A549 (cell line): ENCODE measurements at places on chromosomes 6 and 20. TPM values are rescaled to one million over a fixed set of nuclear protein-coding genes. Genes with fewer than 3 reads are reported as not detected.

DNA sequence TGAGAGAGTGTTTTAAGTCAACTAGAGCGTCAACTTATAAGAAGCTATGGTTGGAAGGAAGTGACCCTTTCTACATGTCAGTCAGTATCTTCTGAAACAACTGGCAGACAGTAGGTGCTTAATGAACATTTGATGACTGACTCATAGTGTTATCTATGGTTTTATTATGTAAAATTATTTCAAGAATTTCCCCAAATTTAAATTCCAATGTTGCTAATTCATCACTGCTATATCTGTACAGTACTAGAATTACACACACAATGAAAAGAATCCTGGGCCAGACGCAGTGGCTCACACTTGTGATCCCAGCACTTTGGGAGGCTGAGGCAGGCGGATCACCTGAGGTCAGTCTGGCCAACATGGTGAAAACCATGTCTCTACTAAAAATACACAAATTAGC is 721.4 kb upstream of the FLRT3 start:
- DNase-seq: no peak

GRCh38 chr6:168031411-168031971 is 34.0 kb downstream of the KIF25 start:
- DNase-seq: no peak

- DNase-seq: no peak
These were observed 3.7 kb upstream of the ARID1B start for GRCh38 chr6:156773476-156773875.

DNA sequence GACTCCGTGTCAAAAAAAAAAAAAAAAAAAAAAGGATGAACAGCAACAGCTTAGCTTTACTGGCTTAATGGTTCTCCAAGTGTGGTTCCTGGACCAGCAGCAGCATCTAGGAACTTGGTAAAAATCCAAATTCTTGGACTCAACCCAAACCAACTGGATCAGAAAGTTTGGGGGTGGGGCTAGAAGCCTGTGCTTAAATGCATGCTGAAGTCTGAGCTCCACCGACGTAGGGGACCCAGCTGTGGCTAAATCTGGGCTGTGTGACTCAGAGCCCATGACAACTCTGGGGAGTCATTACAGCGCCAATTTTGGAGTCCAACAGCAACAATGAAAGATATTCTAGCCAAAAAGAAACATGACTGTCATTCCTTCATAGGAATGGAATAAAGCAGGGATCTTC is 13.6 kb upstream of the CHD6 start:
- DNase-seq: no peak

DNA sequence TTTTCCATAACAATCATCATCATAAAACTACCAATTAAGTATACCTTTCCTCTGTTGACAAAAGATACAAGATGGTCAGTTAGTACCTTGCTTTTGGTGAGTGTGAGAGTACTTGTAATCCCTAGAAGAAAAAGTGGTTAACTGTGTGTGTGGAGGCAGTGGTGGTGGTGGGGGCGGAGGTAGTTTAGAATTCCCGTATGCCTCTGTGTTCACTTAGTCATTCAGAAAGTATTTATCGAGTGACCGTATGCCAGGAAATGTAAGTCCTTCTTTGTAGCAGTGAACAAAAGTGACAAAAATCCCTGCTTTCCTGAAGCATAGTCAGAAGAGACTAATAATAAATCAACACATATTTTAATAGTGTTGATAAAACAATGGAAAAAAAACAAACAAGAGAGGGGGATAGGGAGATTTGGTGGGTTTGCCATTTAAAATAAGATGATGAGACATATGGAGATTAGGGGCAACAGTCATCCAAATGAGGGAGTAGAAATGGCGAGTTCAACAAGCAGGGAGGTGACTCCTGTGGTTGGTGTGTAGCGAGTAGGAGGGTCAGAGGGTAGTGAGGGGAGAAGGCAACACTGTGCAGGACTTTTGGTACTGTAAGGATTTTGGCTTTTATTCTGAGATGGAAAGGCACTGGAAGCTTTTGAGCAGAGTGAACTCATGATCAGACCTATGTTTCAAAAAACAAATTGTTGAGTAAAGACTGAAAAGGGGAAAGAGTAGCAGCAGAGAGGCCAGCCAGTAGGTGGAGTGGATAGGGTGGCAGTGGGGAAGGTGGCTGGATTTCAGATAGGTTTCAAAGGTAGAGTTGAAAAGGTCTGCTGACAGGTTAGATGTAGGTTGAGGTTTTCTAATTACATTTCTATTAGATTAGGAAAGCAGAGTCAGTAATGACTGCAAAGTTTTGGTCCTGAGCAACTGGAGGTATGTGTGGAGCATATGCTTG is 40.3 kb upstream of the SIM1 start:
- DNase-seq: peak; percentile 20

DNA sequence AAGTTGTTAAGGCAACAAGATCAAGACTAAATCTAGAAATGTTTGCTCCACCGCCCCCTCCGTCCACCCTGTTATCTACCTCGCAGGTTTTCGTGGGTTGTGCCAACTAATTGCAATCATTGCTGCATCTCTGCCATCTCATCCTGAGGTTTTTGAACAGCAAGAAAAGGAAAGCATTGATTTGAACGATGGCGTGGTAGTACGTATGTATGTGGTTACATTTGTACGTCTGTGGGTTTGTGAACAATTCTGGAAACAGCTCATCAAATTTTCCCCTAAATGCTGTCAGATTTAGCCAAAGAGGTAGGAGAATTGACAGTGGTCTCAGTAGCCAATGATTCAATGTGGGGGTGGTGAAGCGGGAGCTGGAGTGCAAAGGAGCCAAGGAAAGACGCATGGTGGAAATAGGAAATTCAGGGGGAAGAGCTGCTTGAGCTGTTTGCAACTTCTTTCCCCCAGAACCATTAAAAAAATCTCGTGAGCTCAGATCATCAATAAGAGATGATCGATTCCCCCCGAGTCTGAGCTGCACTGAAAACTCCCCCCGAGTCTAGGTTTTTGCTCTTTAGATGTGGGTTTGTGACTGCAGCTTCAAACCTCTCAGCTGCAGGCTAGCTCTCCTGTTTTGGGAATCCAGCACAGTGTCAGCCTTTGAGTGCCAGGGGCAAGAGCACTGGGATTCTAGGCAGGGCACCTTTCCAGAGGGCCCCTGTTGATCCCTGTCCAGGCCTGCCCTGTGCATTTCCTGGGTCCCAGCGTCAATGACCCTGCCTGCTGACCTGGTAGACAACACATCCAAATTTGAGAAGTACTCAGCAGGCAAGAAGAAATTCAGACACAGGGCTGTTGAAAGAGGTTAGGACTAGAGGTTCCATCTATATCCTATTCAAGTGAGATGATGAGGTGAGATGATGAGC is 72.6 kb upstream of the LY86 start:
- DNase-seq: no peak

DNA sequence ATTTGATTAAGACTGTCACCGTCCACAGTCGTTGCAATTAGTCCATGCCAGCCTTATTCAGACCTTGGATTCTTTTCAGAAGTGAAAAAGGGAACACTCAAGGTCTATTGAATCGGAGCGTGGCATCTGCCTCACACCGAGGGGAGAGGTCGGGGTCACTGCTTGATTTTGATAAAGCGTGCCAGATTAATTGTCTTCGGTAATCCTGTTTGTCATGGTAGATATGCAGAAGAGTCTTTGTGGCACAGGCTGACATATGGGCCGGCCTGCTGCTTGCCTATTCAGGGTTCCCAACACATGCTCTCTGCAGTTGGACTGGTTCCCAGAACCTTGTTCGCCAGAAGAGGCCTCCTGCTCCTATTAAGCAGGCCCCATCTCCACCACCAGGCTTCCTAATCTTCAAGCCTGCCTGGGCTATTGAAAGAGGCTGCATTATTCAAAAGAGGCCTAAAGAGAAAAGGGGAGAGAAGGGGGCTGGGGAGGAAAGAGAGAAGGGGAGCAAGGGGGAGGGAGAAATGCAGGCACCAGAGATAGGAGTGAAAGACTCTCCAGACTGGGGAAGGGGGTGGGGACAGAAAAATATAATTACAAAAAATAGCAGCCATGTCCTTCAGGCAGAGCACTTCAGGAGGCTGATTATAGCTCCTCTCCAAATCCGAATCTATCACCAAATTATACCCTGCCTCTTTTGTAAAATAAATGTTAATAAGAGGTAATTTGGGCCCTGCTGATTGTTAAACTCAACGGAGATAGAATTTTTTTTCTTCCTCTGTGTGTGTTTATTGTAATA is 611.3 kb downstream of the HDGFL1 start:
- DNase-seq: no peak

DNA sequence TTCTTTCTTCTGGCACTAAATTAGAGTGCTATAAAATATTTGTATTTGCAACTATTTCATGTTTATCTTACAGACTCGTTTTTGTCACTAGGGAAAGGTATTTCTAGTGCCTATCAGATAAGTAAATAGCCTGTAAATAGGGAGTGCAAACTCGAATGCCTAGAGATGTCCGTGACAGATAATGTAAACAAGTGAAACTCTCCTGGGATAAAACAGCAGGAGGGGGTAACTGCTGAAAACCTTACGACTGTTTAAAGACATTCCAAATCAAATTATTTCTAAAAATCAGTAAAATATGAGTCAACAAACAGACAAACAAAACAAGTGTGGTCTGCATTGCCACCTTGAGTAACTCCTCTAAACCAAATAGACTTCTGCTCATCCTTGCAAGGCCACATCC is 932.1 kb downstream of the EYS start:
- peak; percentile 1 for DNase-seq

DNA sequence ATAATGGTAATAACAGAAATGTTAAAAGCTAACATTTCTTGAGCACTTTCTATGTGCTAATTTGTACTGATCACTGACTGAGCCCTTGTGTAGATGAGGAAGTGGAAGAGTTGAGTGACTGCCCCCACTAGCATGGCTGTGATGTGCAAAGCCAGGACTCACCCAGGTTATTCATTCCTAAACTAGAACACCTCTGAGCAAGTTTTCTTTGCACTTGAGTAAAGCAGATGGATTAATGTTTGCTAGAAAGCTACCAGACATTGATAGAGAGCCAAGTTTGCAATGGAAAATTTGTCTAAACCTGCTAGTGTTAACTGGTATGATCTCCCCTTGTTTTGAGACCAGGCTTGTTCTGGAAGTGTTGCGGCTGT is 467.4 kb upstream of the PLCB4 start:
- DNase-seq: no peak

- no peak for DNase-seq
These were observed 376.6 kb downstream of the DHX35 start for GRCh38 chr20:39338469-39339376.

- DNase-seq: no peak
These were observed 137.2 kb upstream of the ARMC2 start for GRCh38 chr6:108711071-108711470.

GRCh38 chr6:63395381-63395780 is 75.6 kb upstream of the LGSN start:
- no peak for DNase-seq

- no peak for DNase-seq
These were observed 68.5 kb upstream of the NXT1 start for GRCh38 chr20:23282111-23282510.

DNA sequence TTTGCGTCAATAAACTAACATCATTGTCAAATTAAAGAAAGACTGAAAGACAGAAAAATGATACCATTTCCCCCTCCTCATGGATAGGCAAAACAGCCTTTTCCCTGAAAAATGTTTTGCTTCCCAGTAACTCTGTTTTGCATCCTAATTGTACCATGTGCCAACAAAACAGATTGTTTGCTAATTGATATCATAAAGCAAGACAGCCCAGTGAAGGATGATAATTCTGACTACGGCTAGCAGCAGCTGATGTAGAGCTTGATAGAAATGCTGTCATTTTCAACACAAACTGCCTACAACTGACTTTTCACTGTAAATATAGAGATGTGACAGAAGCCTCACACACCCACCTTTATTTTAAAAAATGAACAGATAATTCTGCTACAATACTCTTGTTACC is 1061.6 kb downstream of the HACE1 start:
- DNase-seq: no peak

DNA sequence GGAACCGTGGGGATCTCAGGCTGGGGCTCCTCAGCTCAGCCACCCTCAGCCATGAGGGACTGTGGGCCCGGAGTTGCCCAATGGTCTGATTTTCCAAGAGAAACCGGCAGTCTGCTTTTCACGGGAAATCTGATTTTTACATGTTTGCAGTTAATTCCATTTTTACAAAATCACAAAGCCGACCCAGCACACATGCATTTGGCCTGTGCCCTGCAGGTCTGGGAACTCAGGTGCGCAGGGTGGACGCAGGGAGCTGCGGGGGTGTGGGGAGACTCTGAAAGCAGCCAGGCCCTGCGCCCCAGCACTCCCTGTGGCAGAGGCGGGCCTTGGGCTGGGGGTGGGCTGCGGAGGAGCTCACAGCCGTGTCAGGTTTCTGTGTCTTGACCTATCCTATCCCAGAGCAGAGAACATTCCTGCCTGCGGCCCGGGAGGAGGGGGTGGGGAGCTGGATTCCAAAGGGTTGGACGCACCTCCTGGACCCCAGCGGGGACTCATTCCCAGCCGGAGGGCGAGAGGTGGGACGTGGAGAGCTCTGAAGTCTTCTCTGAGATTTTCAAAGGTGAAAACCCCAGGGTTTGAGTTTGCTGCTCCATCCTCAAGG is 60.6 kb downstream of the ADNP start:
- DNase-seq: no peak

GRCh38 chr6:19472153-19472552 is 365.0 kb upstream of the ID4 start:
- DNase-seq: peak; percentile 21

DNA sequence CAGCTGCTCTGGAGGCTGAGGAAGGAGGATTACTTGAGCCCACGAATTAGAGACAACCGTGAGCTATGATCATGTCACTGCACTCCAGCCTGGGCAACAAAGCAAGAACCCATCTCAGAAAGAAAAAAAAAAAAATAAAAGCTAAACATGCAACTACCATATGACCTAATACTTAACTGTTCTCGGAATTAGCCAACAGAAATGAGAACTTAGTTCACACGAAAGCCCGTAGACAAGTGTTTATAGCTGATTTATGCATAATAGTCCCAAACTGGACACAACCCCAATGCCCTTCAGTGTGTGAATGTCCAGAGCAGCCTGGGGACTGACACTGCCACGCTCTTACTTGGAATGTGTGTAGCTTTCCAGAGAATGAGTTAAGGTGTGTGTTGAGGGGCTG is 211.5 kb upstream of the PROKR2 start:
- no peak for DNase-seq

DNA sequence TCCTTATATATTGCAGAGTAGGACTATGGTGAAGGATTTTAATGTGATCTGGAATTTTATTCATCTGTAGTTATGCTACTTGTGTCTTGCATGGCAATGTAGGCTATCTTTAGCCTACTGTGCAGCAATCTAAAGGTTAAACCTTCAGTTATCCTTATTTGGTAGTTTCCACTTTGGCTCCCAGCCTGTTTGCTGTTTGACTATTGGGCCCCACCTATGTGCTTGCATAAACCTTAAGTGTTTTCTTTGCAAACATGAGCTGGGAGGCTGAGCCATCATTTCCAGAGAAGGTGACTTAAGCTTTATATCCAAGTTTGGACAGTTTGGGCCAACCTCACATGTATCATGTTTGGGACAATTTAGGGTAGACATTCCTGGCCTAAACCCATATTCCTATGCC is 537.5 kb downstream of the BTBD3 start:
- DNase-seq: no peak

NKX2-4 gene
- polyA plus RNA-seq: not detected in 3 replicates

ATP5F1E gene
- 100 to 127 TPM (median 108 TPM) in 3 replicates for polyA plus RNA-seq

TNNC2 gene
- 0.17 to 0.22 TPM in 2 of 3 replicates, not detected in the other for polyA plus RNA-seq

KCNK5 gene
- polyA plus RNA-seq: 1.5 to 2.3 TPM (median 1.8 TPM) in 3 replicates

BTN1A1 gene
- not detected in 3 replicates for polyA plus RNA-seq
